GM12864 (cell line): ENCODE measurements at places on chromosomes 7 and 10.

GRCh38 chr7:93029056-93029455 is 88.7 kb downstream of the SAMD9 start:
- DNase-seq, result no peak

DNA sequence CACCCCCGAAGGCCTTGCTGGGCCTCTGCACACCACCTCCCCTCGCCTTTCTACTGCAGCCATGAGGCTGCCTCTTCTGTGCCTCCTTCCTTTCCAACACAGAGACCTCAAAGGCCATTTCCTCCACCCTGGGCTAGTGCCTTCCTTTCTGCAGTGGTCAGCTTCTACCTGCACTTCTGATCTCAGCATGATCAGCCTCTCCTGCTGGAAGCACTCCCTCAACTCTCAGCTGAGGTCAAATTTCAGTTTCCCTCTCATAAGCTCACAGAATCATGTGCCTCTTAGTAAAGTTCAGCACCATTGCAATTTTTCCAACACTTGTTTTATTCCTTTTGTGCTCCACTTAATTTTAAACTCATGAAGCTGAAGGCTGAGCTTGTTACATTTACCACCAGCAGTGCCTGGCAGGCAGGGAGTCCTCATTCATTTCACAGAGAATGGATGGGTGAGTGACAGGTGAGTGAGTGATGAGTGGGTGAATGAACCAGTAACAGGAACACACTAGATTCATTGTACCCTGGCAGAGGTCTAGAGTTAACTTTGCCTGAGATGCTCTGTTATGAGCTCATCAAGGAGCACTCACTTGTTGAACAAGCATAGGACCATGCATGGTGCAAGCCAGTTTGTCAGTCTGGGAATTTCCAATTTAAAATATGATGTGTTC is 124.0 kb upstream of the PRSS58 start:
- no peak for DNase-seq

- no peak for DNase-seq
Measured at GRCh38 chr10:133292919-133293809, 15.5 kb downstream of the TUBGCP2 start.

GRCh38 chr10:14588084-14588937 is 186.4 kb downstream of the FAM107B start:
- peak; percentile 63 for DNase-seq

GRCh38 chr7:114047889-114048288 is 129.1 kb upstream of the PPP1R3A start:
- no peak for DNase-seq

DNA sequence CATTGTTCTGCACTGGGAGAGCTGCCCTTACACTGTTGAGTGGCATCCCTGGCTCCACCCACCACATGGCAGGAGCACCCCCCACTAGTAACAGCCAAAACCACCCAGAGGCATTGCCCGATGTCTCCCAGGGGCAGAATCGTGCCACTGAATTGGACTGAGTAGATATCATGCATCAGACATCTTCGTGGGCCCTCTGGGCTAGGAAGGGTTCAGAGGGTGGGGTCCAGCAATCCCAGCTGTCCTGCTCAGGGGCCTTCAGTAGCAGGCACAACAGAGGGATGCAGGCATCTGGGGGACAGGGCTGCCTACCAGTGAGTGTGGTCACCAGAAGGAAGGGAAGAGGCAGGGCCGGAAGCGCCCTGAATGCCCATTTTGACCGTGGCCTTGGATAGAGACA is 119.7 kb upstream of the PPP2R2D start:
- DNase-seq, result no peak

- no peak for DNase-seq
Measured at GRCh38 chr10:101071267-101071884, 9.6 kb downstream of the KAZALD1 start.

GRCh38 chr10:107473225-107473624 is 308.7 kb upstream of the SORCS1 start:
- no peak for DNase-seq

GRCh38 chr10:75461672-75462649 is 30.5 kb downstream of the LRMDA start:
- no peak for DNase-seq

DNA sequence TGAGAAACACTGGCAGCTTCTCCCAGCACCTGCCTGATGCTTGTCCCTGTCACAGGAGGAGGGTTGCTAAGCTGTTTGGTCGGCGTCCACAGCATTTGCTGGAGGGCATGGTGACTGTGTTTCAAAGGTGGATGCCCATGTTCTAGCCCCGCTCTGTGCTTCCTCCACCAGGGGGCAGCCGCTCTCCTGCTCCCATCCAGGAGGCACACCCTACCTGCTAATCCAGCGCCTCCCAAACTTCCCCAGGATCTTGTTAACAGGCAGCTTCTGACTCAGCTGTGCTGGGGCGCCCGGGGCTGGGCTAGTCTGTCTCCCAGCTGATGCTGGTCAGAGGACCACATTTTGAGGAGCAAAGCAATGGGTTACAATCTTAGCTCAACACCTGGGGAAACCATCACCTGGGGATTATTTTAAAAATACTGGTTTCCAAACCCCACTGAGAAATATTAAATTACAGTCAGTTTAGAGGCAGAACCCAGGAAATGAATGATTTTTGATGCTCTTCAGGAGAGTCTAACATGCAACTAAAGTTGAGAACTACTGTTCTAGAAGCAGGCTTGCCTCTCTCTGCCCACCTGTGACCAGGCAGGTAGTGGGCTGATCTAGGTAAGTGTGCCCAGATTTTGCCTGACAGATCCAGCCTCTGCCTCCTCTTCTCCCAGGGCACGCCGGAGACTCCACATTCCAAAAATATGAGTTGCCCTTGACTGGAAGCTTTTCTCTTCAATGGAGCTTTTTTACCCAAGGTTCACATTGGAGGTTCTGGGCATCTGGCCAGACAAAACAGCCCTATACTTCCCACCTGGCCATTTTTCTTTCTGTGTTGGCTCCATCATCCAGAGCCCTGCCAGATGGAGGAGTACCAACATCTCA is 92.7 kb upstream of the GPR26 start:
- DNase-seq, result no peak

DNA sequence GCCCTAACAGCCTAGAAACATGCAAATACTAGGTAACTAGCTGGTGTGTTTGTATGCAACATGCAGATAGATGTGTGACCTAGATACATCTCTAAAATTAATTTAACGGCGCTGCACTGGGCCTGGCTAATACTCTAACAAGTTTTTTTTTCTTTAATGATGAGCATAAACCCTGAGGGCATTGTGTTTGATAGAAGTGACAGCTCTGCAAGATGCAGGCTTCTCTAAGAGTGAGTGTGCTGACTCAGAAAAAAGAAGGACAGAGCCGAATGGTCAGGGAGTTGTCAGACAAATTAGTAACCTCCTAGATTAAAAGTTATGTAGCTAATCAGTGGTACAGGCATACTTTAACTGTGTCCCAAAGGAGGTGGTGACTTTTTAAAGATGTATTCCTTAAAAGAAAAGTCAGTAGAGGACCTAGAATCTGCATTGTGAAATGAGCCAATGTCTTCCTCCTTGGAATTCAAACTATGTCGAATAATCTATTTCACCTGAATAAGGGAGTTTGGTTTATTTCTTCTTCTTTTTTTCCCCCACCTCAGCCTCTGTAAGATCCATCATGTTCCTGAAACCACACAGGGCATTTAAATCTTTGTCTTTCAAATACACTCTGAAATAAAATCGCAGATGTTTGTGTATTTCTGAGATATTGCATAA is 315.1 kb downstream of the GFRA1 start:
- no peak for DNase-seq

- no peak for DNase-seq
Measured at GRCh38 chr10:31952066-31952465, 23.4 kb upstream of the ARHGAP12 start.
